ENCODE measurements at places on chromosomes 2 and 18. TPM values are rescaled to one million over a fixed set of nuclear protein-coding genes. Genes with fewer than 3 reads are reported as not detected.

Gene COL6A3
- 28.8 TPM for total RNA-seq

- DNase-seq = no peak
Measured at GRCh38 chr2:135212757-135213156, 160.7 kb downstream of the RAB3GAP1 start.

DNA sequence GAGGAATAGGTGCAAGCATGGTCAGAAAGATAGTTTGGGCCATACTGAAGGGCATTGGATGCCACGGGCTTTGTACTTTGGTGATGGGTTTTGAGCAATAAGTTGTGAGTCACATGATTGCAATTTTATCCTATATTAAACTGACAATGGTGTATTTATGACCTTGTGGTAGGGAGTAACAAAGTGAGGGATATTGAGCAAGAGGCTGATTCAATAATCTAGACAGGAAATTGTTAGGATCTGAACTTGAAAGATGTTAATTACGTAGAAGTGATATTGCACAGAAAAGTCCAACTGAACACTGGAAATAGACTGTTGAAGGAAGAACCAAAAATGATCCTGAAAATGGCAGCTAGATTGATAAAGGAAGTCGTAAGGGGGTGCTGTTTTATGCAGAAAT lies 46.6 kb upstream of the TCF4 start:
- DNase-seq = no peak

DNA sequence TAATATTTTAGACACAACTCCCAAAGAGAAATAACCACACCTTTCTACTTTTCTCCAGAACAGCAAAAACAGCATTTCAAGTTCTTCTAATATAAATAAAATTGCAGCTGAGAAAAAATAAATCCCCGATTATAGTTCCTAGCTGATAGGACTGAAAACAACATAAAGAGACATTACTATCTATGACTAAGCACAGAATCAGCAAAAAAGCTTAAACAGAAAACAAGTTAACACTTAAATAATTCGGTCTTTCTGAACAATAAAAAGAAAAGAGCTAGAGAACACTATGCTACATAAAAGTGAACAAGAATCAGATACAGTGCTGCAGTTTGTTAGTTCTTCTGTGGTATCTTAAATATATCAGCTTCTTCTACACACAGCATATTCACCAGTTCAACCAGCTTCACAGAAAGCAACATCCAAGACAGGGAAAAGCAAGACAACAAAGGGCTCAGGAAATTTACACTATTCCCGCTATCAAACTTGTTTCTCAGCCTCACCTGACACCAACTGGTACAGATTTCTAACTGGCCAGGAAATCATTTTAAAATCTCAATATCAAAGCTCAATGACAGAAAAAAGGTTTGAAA lies 28.6 kb downstream of the FEZ2 start:
- no peak for DNase-seq

DNA sequence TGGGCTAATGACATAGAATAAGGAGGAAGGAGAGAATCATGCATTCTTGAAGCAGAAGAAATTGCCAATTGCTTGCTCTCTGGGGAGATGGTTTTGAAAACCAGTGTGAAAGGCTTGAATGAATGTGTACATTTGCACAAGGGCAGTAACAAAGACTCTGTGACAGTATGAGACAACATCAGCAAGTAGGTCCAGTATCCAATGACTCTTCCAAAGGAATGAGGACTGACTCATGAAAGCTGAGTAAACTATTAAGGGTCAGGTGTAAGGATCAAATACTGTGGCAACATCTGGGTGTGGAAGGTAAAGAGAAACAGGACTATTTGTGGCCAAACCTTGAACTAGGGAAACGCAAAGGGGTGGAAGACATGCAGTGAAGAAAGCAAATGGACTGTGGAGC lies 886.0 kb upstream of the CHAC2 start:
- DNase-seq = no peak

- no peak for DNase-seq
Measured at GRCh38 chr2:10525573-10526265, 77.6 kb upstream of the ODC1 start.

Data from thymus (tissue), 14 donors.